Effector CD8-positive, alpha-beta T cell (primary cell): ENCODE measurements at places on chromosomes 4 and X.

DNA sequence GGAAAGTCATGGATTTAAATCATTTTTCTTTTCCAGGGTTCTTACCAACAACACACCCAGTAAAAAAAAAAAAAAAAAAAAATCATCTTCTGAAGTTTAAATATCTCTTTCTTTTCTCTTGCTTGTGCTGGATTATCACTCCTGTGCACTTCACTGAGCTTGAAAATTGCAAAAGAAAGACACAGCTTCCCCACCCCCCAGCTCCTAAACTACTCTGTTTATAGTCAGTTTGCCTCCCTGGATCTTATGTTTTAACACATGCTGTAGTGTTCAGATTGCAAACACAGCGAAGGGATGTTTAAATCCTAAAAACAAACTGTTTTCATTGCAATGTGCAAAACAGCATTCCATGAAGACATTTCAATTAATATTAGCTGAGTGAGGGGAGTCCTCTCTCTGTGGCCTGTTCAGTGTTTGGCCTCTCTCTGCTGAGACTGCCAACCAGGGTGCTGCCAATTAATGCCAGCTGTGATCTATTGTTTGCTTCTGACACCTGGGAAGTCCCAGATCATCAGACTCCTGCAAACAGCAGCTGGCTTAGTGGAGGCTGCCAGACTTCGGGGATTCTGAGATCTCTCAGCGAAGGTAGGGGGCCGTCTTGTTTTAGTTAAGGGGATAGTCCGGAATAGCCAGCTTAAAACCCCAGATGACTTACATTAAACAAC lies 171.1 kb upstream of the PITX2 start:
- no peak for DNase-seq

GRCh38 chrX:2513121-2513664 lies 12.4 kb upstream of the DHRSX start:
- no peak for DNase-seq

DNA sequence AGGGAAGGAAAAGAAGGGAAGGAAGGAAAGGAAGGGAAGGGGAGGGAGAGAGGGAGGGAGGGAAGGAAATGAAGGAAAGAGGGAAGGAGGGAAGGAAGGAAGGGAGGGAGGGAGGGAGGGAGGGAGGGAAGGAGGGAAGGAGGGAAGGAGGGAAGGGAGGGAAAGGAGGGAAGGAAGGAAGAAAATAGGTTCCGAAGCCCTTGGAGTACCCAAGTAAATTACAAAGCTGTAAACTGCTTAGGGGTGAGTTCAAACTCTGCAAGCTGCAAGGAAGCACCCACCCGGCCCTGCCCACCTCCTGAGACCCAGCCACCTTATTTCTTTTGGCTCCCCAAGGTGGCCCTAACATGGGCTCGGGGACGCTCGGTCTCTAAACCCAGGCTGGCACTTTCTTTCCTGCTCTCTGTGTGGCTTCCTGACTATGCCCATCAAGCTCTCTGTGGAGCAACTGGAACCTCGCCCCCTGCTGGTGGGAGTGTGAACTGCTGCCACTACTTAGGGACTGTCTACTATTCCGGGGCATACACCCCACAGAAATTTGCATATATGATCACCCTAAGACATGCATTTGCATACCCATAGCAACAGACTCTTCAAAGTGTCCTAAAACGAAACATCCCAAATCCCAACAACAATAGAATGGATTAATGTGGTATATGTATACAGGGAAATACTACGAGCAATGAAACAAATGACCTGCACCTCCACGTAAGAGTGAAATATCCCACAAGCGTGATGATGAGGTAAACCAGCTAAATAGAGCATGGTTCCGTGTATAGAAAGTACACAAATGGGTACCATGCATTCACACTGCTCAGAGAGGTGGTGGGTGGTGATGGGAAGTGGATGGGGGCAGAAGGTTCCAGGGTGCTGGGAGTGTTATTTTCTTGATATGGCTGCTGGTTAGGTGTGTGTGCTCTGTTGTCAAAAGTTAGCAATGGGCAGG lies 151.7 kb upstream of the TBL1X start:
- peak; percentile 34 for DNase-seq

- no peak for DNase-seq
Observed at GRCh38 chrX:127577884-127578283, 474.3 kb downstream of the ACTRT1 start.

GRCh38 chr4:110544594-110544993 lies 68.6 kb downstream of the ENPEP start:
- DNase-seq, result no peak

DNA sequence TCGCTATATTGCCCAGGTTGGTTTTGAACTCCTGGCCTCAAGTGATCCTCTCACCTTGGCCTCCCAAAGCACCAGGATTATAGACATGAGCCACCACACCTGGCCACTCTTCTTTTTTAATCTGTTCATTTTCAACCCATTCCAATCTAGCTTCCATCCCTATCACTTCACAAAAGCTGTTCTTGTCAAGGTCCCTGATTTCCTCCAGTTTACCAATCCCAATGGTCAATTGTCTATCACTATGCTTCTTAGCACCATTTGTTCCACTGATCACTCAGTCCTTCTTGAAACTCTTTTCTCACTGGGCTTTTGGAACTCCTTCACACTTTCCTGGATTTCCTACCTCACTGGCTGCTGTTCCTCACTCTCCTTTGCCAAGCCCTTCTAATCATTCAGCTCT lies 38.6 kb downstream of the PRPS1 start:
- DNase-seq, result no peak

DNA sequence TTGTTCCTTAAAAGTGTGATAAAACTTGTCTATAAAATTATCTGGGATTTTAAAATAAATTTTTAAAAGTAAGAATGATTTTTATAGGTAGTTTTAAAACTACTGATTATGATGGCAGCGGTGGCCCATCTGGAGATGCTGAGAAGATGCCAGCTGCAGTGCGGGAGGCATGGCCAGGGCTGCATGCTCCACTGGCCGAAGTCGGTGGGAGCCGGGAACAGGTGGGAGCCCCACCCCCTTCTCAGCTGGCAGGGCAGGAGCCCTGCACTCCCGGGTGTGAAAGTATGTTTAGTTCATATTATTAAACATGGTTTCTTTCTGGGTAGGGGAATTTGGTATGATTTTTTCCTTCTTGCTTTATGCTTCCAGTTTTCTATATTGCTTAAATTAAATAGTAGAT lies 63.8 kb downstream of the CORIN start:
- DNase-seq, result no peak

DNA sequence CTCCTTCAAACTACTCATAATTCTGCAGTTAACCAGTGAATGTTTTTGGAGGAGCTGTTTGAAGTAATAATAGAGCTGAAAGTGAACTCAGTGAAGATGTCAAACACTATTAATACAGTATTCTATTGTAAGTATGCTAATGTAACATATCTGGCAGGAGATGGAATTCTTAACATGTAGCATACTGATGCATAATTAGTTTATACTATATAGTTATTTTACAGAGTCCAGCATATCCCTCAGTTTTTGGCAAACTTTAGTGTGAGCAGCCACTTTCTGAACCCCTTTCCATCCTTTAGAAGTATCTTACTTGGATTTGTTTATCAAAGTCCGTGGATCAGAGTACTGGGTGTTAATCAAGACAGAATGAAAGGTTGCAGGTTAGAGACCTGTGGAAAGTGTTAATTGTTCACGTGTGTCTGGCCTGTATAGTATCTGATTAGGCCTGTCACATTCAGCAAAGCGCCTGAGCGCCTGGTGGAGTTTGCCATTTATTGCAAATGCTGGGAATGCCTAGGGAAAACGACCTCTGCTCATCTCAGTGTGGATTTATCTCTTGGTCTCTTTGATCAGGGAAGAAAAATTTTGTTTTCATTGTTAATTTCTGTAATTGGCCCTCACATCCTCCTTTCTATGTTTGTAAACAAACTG lies 251.7 kb upstream of the MAD2L1 start:
- DNase-seq, result no peak

GRCh38 chr4:172985552-172985951 lies 183.1 kb upstream of the GALNT7 start:
- no peak for DNase-seq

DNA sequence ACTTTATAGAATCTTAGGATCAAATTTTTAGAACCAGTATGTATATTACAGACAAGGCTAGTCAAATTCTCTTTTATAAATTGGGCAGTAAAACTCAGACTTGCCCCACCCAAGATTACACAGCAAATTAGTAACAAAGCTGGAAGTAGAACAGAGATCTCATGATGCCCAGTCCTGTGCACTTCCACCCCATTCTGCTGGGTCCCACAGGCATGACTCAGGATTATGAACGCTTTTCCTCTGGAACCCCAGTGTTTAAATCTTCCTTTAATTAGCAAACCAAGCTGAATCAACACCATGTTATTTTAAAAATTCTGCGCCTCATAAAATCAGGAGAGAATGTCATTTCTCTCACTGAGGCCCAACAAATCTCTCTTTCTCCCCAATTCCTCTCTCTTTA lies 1.5 kb upstream of the IL13RA2 start:
- no peak for DNase-seq

DNA sequence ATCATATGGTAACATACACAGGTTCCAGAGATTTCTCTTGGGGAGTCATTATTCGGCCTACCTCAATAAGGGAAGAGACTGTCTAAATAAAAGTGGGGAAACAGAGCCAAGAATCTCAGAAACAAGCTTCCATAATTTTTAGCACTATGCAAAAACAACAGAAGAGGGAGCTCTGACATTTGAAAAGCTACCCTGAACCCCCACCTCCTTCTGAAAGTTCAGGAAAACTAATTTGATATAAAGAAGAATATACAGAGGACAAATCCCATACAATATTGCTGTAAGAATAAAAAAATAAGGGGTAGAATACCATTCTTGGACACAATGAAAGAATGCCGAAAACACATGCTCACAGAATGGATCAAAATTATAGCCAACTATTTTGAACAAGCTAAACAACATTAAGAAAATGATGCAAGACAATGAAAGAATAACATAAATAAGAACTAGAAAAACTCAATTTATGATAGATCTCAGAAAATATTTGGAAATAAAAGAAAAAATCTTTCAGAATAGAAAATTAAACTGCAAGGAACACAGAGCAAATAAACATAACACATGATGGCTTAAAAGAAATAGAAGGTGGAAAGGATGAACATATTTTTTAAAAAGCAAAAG lies 14.4 kb upstream of the ZNF41 start:
- no peak for DNase-seq

DNA sequence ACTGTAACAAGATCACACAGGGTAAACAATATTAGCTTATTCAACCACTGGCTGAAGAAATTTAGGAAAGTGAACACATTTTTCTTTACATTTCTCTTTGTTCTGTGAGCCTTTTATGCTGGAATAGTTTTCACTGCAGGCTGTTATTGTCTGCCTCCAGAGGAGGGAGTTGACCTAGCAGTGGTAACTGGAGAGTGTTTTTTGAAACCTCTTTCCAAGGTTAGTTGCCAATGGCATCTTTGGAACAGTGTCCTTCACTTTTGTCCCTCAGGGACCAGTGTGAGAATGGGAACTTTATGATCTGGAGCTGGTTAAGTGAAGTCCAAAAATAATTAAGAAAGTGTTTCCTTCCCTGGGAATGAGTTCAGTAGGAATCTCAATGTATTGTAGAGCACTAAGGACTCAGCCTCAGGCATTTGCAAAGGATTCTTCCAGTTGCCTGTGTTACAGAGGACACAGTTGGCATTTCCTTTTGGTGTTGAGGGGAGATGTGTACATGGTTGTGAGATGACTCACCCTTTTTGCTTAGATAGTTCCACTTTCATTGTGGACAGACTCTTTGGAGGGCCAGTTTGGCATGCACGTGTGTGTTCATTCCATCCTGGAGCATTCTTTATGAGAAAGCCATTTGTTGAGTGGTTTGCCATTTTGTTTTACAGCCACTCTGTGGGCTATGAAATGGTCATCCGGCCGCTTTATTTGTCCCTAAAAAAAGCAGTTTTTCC lies 61.3 kb downstream of the AR start:
- no peak for DNase-seq

- no peak for DNase-seq
Observed at GRCh38 chr4:168723569-168723968, 226.7 kb downstream of the PALLD start.

DNA sequence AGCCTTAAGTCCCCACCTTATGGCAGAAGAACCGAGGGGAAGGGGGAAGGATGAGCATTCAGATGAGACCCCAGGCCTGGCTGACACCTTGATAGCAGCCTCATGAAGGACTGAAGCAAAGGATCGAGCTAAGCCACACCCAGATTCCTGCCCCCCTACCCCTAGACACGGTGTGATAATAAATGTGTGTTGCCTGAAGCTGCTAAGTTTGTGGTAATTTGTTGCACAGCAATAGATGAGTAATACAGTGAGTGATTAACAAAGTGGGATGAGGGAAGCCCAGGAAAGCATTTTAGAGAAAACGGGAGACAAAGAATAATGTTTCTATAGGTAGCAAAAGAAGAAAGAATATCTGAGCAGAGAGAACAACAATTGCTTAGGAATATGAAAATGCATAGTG lies 404.2 kb downstream of the MID1IP1 start:
- no peak for DNase-seq

DNA sequence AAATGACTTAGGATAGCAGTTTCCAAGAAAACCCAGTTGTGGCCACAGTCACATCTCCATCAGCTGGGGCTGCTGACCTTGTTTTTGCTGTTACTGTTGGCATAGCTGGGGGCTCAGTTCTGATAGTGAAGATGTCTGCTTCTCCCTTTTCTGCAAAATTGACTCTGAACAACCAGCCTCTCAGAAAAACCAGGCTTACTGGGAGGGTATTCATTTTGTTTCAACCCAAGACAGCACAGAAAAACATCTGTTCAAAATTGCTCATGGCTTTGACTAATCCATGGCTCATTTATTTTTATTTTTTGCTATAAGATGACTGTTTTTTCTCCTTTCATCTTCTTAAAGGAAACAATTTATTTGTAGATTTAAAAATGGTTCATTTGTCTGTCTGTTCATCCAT lies 53.1 kb downstream of the RASL11B start:
- no peak for DNase-seq

GRCh38 chr4:169015186-169015623 lies 5.2 kb upstream of the CBR4 start:
- DNase-seq, result no peak

DNA sequence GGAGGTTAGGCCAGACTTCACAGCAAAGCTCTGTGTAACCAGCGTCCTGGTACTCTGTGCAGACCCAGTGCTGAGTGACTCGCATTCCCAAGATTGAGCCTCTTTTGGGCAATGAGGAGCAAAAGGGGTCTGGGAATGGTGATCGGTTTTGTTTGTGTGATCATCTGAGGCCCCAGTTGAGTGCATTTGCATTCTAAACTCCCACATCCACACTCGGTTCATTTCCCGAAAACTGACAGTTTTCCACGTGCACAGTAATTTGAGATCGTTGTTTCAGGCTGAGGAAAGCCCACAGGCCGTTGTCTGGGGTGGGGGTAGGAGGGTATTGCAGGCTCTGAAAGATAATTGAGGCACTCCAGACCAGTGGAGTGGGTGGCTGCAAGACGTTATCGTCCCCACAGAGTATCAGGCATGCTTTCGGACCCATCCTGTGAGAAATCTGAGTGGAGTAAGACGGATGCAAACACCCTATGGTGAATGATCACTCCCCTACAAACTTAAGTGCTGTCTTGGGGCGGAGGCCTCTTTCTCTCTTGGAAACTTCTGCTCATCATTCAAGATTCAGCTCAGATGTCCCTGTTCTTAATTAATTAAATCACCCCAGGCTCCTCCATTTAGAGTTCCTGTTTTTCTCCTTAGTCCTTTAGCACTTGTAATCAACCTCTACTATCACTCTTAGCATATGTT lies 96.1 kb downstream of the AFF1 start:
- DNase-seq, result no peak

- no peak for DNase-seq
Observed at GRCh38 chrX:8738588-8739189, 6.8 kb upstream of the ANOS1 start.
